Activated naive CD8-positive, alpha-beta T cell treated with anti-CD3 and anti-CD28 coated beads, Interleukin-2, amount 10 ng/mL, durations not matched to agents 7 days and 5 days (primary cell): ENCODE measurements at places on chromosomes 5 and 9. TPM values are rescaled to one million over a fixed set of nuclear protein-coding genes. Genes with fewer than 3 reads are reported as not detected.
A peak's percentile ranks its signal among the peaks of the same experiment; 100 is the strongest.

The HRH2 gene
- 26.8 TPM for total RNA-seq

The IL3 gene
- not detected for total RNA-seq

The PHF24 gene
- total RNA-seq: not detected

DNA sequence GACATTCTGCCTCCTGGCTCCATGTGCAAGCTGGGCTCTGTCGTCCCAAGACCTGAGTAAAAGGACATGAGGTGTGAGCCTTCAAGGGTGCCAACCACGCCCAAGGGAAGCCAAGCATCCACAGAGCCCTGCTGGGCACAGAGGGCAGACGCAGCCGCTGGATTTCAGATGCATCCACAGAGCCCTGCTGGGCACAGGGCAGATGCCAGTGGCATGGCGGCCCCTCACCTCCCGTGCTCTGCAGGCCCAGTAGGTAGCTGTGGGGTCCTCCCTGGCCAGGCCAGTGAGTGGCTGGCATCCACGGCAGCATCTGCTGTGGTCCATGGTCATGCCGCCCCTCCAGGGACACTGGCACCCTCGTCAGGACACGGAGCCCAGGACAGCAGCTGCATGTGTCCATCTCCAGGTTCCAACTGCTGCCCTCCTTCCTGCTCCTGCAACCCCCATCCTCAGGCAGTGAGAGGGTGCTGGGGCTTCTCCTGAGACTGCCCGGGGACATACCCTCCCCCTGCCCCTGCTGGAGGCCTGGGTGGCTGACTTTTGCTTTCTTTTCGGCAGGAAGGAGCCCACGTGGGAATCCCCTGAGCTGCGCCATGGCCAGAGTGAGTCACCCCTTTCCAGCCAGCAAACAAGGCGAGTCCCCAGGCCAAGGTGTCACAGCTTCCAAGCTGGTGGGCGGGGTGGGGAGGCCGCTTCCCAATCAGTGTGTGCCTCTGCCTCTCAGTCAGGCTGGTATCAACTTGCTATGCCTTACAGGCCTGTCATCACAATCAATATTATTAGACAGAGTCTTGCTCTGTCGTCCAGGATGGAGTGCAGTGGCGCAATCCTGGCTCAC lies 4.0 kb upstream of the TRAF2 start:
- peak; percentile 77 for DNase-seq

DNA sequence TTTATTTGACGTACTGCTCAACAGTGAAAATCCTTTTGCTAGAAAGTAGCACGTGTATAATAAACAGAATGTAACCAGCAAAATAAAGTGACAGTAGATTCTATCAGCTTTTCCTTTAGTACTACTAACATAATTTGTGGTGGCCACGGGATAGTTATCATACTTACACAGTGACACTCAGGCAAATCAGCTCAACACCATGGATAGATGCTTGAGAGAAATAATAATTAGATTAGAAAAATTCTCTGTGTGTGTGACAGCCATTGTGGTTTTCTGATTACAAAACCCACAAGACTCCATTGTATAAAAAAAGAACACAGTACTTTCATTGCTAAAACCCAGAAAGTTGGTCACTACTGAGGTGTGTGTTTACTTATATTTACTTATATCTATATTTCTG lies 101.1 kb downstream of the MUSK start:
- DNase-seq: no peak

DNA sequence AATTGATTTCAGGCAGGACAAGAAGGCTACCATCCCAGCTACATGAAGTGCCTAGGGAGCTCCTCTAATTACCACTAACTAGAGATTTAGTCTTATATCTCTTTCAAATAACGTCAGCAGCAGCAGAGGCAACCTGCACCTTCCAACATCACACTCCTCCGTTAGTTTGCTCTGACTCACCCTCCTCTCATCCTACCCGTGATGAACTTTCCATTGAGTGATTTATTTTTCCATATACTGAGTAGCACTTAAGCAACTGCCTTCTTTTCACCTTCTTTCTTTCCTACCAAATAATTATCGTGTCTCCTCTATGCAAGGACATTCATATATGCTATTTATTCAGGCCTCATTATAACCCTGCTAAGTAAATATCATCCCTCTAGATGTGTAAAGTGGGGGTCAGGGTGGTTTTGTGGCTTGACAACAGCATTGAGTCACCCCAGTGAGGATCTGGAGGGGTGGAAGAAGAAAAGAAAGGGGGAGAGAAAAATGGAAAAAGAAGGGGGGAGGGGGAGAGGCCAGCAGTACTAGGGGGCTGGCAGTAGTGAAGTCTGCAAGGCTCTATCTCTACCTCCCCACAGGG lies 64.6 kb upstream of the CAST start:
- DNase-seq: no peak

DNA sequence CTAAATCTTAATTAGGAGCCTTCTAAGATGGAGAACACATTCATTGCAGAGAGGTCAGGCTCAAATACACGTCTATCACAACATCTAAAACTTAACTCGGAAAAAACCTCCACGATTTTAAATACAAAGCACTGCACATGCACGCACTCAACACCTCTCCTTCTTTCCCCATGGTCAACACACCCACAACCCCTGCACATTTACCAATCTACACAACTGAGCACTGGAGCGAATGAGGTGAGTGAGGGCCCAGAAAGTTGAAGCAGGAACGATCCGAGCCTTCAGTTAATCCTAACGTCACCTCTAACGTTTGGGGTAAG lies 278 bp upstream of the NIPSNAP3A start:
- no peak for DNase-seq

DNA sequence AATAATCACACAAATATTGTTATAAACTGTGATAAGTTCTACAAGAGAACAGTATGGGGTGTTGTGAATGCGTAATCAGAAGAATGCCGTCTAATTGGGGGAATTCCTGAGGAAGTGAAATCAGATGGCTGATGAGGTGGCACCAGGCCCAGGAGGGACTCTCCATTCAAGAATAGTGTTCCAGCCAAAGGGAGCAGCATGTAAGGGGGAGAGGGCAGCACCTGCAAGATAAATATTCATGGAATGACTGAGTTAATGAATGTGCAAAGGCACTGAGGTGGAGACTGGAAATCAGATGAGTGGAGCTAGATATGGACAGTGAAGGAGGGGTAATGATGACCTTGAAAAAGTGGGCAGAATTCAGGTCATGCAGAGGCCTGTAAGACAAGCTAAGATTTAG lies 250.6 kb downstream of the ARRDC3 start:
- DNase-seq: no peak

- no peak for DNase-seq
Measured at GRCh38 chr9:84772511-84772910, 103.0 kb downstream of the NTRK2 start.
